Glomerular endothelial cell (primary cell): ENCODE measurements at places on chromosomes 11 and 22. TPM values are rescaled to one million over a fixed set of nuclear protein-coding genes. Genes with fewer than 3 reads are reported as not detected.

Gene SHISA8
- total RNA-seq, result not detected in 2 replicates

Gene ANO5
- 0.35 and 0.58 TPM in 2 replicates for total RNA-seq

Gene DDIAS
- total RNA-seq, result 1.2 and 4.2 TPM in 2 replicates

Gene ALX4
- total RNA-seq, result not detected in 2 replicates

Gene GGTLC3
- not detected in 2 replicates for total RNA-seq
